Sigmoid colon (tissue), 7 donors: ENCODE measurements at places on chromosomes 6 and 20. TPM values are rescaled to one million over a fixed set of nuclear protein-coding genes. Genes with fewer than 3 reads are reported as not detected.

Gene LAMA5
- 409 TPM for total RNA-seq

Gene BPIFA1
- total RNA-seq, result not detected

Gene MYB
- total RNA-seq, result not detected

Gene CNR1
- total RNA-seq, result 27.7 TPM

Gene MYLK4
- total RNA-seq, result 0.36 TPM

DNA sequence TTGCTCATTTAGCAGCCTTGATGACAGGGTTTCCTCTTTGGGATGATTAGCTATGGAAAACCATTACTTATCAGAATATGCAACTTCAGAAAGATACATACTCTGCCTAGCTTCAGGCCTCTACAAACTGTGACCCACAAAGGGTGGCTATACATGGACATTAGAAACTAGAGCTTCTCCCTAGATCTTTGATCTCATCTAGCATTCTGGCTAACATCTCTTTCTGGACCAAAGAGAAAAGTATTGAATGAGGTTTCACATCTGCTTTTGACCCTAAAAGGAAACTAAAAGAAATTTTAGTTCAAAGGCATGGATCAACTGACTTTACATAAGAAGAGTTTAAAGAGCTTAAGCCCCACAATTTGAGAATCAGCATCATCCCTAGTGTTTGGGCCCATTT is 12.4 kb upstream of the HMGN3 start:
- DNase-seq, result no peak

GRCh38 chr6:63804381-63804956 is 168.9 kb downstream of the PHF3 start:
- no peak for DNase-seq

- DNase-seq, result no peak
Observed at GRCh38 chr6:143955971-143956370, 52.1 kb downstream of the PLAGL1 start.

DNA sequence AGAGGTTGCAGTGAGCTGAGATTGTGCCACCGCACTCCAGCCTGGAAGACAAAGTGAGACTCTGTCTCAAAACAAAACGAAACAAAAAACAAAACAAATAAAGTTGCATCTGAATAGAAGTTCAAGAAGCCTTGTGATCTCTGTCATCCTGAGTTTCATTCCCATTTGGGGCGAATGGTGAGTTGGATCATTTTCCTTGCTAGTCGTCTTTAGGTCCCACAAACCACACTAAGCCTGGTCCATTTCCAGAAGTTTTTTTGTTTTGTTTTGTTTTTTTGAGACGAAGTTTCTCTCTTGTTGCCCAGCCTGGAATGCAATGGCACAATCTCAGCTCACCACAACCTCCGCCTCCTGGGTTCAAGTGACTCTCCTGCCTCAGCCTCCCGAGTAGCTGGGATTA is 33.8 kb downstream of the ZNF217 start:
- no peak for DNase-seq

DNA sequence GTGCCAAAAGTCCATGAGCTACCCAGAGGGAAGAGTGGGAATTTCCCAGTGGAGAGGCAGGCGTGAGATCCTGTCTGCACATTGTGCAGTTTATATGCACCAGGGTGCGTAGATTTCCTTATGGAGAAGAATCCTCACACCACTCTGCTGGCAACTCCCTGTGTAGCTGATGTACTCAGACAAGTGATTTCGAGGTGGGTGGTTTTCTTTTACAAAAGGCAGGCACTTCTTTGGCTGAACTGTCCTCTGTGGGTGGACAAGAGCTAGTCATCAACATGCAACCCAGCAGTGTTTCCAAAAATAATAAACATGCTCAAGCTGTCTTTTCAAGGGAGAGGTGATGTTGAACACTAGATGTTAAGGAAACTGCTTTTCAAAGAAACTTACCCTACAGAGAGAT is 121.7 kb upstream of the NXT1 start:
- DNase-seq, result no peak

- no peak for DNase-seq
Observed at GRCh38 chr6:389622-390021, 1.9 kb upstream of the IRF4 start.

- DNase-seq, result peak; percentile 78
Observed at GRCh38 chr20:25984933-25985332, 288.3 kb upstream of the ZNF337 start.

GRCh38 chr20:2703716-2704475 is 11.3 kb downstream of the EBF4 start:
- DNase-seq, result no peak

- no peak for DNase-seq
Observed at GRCh38 chr6:127606131-127606562, 29.2 kb downstream of the C6orf58 start.

DNA sequence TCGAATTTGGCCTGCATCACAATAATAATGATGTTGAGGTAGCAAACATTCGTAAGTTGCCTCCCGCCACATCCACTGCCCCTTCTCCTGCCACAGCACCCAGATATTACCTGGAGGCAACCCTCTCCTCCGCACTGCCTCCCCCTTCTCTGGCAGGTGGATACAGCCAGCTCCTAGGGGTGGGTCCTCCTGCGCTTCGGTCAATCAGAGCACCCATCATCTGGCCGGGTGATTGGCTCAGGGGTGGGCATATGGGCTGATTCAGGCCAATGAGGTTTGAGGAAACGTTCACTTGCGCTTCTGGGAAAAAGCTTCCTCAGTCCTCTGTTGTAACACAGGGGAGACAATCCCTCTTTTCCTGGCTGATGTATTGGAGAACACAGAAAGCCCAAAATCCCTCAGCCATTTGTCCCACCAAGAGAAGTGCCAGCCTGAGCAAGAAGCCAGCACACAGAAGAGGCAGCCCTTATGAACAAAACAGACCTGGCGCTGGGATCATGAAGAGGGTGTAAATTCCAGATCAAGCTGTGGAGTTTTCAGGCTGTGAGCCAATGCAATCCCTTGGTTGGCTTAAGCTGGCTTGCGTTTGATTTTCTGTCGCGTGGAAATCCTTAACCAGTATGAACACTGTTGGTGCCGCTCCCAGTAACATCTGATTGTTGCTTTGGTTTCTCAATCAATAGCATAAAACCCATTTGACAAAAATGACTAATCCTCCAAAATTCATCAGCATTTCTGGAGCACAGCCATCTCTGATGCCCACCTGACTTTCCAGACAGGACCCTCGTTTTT is 82.2 kb downstream of the PRDM1 start:
- no peak for DNase-seq
